GM18507 (cell line): ENCODE measurements at places on chromosomes 6 and 20.

GRCh38 chr6:147176795-147177194 is 27.4 kb upstream of the STXBP5 start:
- no peak for DNase-seq

DNA sequence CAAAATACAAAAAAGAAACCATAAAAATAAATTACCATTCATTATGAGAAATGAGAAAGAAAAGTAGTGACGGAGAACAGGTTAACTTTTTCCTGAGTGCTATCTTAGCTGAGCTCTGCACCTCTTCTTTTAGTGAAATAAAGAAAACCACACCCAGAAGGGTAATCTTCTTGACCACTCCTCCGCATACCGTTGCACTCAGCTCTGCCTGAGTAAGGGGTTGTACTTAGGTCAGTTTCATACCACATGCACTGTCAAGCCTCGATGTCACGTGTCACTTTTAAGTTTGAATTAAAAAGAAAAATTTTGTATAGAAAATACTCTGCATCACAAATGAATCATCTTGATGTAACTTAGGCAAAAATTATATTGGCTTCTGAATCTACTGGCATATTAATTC is 2.8 kb downstream of the EZR start:
- DNase-seq: no peak

DNA sequence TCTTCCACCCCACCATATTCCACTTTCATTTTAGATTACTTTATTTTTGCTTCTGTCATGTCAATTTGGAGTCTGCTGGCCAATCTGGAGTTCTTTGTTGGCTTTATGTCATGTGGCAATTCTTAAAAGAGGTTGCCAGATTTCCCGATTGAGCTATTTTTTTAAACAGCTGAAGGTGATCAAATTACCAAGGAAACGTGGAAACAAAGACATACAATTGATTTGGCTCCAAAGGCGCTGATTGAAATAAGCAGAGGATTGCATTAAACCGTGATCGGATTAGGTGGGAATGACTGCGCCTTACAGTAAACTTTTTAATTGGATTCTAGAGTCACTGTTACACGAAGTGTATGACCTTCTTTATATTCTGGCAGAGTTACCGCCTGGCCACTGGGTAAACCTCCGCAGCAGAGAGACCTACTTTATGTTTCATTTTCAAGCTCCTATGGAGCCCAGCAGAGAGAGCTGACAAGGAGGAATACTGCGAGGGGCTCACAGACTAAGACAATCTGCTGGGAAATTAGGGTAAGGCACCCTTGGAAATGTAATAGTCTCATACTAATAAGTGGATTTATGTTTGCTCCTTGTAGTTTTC is 37.9 kb downstream of the SIM1 start:
- no peak for DNase-seq

DNA sequence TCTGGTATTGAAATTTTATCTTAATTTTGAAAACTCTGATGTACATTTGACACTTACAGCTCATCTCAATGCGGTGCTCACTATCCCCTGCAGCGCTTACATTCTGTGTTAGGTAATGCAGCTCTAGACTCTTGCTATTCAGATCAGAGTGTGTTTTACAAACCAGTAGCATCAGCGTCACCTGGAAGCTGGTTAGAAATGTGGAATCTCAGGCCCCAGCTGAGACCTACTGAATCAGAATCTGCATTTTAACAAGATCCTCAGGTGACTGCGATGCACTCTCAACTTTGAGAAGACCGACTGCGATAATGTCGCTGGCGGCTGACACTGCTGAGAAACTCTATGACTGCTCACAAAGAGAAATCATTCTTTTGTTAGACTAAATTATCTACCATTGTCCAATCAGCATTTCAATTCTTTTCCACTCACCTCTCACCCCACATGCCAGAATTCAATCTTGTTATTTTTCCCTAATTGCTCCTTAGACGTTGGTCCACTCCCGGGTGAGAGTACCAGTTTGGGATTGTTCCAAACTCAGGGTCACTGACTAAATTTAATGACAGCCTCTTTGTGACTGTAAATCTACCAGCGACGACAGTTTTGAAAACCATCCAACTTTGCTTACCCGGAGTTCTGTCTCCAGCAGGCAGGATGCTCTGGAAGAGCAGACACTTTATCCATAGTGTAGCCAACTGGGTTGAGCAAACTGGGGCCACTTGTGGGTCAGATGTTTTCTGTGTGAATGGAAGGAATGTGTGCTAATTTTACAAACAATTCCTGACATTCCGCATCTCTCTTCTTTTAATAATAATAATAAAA is 140.1 kb upstream of the BTBD3 start:
- DNase-seq: no peak

DNA sequence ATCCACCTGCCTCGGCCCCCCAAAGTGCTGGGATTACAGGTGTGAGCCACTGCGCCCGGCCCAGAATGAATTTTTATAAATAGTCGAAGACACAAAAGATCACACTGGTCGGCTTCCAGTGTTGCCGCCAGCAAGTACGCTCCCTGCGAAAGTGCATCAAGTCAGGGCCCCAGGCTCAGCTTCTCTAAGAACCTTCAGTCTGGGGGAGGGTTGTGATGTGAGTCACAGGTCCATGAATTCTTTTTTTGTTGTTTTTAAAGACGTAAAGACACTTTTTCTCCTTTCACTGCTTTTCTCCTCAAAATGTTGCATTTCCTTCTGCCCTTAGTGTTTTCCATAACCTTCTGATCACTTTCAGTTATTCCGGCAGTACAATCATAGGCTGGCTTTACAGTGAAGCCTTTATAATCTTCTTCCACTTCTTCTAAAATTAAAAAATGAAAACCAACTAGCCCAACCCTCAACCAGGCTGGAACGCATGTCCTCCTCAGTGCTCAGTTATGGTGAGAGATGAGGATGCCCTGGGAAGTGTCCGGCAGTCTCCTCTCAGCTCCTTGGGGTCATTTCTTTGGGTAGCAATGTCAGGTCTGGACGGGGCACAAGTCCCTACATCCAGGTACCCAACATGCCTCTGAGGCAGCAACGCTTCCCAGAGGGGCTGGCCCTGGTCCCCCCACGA is 66.6 kb downstream of the CSE1L start:
- no peak for DNase-seq

- DNase-seq: no peak
These were observed 27.2 kb upstream of the POU5F1 start for GRCh38 chr6:31197559-31198305.

- no peak for DNase-seq
These were observed 215.8 kb downstream of the PAX1 start for GRCh38 chr20:21921251-21921650.

- DNase-seq: no peak
These were observed 39.6 kb upstream of the PRSS35 start for GRCh38 chr6:83472767-83473166.

- no peak for DNase-seq
These were observed 4.4 kb downstream of the NCOA5 start for GRCh38 chr20:46085179-46085851.

GRCh38 chr6:105786890-105787655 is 299.1 kb upstream of the PRDM1 start:
- DNase-seq: peak; percentile 33

DNA sequence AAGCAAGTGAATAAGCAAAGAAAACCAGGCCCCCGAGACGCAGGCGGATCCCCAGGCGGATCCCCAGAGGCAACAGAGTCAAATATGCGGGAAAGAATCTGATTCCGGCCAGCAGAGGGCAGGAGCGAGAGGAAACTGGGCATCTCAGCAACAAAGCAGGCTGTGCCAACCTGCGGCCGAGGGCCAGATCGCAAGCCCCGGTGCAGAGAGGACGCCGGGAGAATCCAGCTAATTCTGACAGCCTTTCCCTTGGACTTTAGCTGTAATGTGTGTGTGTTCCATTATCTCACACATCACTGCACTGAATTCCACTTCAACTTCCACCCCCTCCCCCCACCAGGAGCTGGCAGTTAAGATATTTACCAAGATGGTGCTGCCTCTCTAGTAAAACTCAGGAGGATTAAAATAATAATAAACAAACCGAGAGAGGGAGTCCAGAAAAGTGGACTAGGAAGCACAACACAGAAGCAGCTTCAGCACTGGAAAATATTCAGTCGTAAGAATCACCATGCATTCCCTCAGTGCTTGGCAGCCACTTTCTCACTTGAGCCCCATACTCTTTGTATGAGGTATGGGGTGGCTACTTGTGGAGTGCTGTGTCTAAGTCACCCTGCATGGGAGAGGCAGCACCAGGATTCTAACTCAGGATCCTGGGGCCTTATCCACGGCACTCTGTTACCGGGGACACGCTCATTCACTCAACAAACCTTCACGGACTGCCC is 66.2 kb upstream of the SNX9 start:
- DNase-seq: peak; percentile 58
